Nucleus accumbens (tissue), 56 donors: ENCODE measurements at places on chromosomes 6 and 20.

DNA sequence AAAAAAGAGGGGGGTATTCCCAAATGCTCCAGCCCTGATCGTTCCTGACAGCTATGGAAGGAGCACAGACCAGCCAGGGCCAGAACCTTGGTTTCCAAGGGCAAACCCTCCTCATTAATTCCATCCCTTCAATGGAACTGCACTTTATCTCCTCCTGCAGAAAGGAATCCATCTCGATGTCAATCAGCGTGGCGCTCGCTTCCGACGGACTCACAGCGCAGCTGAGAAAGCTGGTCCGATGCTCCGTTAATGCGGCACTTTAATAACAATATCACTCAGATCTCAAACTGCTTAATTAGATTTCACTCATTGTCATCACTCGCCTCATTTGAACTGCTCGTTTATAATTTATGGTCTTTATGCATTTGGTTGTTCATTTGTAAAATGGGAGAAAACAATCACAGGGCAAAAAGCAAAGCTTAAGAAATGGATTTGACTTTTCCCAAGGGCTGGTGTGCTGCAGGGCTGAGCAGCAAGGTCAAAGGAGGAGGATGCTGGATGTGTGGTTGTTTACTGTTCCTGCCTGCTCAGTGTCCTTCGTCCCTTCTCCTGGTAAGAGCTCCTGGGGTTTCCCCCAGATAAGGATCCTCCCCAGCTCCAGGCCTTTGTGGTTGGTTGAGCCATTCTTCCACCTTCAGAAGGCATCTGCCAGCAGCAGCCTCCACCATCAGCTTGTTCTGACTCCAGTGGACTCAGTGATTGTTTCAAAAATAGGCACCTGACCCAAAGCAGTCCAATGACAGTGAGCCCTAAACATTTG, 152.7 kb downstream of the ANKRD60 start:
- no peak for DNase-seq

GRCh38 chr6:151723152-151723551, 84.3 kb upstream of the ESR1 start:
- no peak for DNase-seq

DNA sequence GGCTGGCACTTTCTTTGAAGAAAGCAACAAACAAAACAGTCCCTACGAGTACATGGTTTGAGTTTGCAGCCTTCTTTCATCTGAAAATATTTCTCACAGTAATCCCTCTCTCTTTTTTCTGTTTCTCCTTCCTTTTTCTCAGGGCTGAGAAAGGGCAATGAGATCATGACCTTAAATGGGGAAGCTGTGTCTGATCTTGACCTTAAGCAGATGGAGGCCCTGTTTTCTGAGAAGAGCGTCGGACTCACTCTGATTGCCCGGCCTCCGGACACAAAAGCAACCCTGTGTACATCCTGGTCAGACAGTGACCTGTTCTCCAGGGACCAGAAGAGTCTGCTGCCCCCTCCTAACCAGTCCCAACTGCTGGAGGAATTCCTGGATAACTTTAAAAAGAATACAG, 80.7 kb upstream of the CLDN20 start:
- no peak for DNase-seq

DNA sequence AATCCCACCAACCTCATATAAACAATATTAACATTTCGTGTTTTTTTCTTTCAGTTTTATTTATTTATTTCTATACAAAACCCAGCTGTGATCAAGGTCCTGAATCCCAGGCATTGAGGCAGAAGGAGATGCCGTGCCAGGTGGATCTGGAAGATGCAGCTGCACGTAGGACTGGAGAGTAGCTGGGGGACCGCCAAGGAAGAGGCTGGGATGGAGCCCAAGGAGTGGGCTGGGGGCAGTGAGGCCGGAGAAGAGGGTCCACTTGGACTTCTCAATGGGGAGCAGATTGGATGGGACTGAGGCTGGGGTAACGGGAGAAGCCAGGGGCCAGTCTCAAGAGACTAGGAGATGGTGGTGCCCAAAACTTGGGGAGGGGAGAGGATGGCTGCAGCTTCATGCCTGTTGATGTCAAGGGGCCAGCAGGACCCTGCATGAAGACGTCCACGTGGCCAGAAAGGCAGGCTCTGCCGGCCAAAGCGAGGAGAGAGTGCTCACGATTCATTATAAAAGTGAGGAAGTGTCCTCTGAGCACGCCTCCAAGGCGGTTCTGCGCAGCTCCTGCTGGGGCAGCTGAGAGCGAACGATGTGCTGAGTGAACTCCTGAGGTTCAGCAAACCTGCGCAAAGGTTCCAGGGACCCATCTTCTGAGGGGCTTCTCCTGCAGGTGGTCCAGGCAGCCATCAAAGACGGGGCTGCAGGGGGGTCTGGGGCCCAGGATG, 110.3 kb downstream of the BMP7 start:
- no peak for DNase-seq

GRCh38 chr6:148166339-148166968, 176.2 kb upstream of the SASH1 start:
- DNase-seq = no peak

DNA sequence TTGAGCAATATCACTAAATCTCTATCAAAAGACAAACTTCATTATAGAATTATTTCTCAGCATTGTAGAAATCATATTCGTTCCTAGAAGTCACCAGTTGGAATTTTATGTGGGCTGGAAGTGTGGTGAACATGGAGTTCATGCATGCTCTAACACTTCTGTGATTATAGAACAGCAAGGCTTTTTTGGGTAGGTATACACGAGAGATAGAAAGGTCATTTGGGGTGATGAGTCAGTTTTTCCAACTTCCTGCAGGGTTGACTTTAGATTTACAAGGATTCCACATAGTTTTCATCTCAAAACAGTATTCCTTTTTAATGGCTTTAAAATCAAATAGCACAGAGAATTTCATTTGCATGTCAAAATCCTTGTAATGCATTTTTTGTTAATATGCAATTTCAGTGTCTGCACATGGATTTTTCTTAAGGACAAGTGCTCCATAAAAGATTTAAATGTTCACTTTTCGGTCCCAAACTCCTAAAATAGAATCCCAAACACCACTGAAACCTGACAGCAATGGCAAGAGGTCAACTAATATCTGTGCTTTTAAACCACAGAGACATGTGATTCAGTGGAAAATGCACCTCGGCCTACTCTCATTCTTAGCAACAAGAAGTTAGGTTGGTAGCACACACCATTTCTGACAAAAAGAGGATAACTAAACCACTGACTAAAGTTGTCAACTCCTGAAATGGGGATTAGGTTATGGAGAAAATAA, 211.0 kb downstream of the MOXD1 start:
- DNase-seq = no peak

GRCh38 chr6:33198853-33199436, 1.5 kb downstream of the RXRB start:
- no peak for DNase-seq

DNA sequence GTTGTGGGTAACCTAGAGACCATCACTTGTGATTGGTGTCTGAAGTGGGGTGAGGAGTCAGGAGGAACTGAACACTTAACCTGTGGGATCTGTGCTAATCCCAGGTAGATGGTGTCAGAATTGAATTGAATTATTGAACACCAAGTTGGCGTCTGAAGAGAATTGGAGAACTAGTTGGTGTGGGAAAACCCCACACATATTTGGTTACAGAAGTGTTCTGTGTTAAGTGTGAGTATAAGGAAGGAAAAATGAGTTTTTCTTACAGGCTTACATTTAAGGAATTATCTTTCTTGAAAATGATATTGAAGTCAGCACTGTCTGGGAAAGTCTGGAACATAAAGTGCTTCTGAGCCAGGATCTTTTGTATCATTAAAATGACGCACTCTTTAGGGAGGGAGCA, 182.9 kb upstream of the ECI2 start:
- DNase-seq = no peak

- DNase-seq = no peak
Observed at GRCh38 chr6:6694825-6695624, 106.5 kb downstream of the LY86 start.

DNA sequence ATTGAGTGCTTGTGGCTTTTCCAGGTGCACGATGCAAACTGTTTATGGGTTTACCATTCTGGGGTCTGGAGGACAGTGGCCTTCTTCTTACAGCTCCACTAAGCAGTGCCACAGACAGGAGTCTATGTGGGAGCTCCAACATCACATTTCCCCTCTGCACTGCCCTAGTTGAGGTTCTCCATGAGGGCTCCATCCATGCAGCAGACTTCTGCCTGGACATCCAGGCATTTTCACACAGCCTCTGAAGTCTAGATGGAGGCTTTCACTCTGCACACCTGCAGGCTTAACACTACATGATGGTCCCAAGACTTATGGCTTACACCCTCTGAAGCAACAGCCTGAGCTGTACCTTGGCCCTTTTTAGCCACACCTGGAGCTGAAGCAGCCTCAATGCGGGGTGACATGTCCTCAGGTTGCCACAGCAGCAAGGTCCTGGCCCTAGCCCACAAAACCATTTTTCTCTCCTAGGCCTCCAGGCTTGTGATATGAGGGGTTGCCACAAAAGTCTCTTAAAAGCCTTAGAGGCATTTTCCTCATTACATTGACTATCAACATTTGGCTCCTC, 552.2 kb downstream of the TFAP2A start:
- DNase-seq = no peak

GRCh38 chr20:35398660-35399144, 13.1 kb downstream of the UQCC1 start:
- DNase-seq = no peak

DNA sequence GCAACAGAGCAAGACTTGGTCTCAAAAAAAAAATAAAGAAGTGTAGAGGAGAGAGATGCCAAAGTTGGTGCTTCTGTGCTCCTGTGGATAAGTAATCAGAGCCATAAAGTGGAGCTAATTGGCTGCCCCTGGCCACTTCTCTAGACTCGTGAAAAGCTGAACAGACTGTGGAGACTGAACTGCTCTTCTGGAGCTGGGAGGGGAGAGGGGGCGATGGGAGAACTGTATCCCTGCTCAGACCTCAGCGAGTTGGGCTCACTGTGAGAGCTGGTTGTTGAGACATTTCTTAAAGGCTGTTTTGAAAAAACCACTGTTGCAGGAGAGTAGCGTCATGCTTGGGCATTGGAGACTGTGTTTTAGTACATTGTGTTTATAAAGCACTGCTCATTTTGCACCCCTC, 125.7 kb downstream of the TCP11 start:
- DNase-seq = no peak

- no peak for DNase-seq
Observed at GRCh38 chr6:145009711-145010110, 724.6 kb downstream of the UTRN start.

- no peak for DNase-seq
Observed at GRCh38 chr20:57382516-57382915, 8.7 kb upstream of the RBM38 start.

- no peak for DNase-seq
Observed at GRCh38 chr20:41468994-41469600, 102.5 kb upstream of the EMILIN3 start.
